ENCODE measurements at places on chromosomes 12 and 14. TPM values are rescaled to one million over a fixed set of nuclear protein-coding genes. Genes with fewer than 3 reads are reported as not detected.

SSPN gene
- 2.1 TPM for polyA plus RNA-seq

MYF5 gene
- not detected for polyA plus RNA-seq

P3H3 gene
- 21.6 TPM for polyA plus RNA-seq

GALNT4 gene
- polyA plus RNA-seq, result 2.6 TPM

IGFBP6 gene
- 32.8 TPM for polyA plus RNA-seq

DNA sequence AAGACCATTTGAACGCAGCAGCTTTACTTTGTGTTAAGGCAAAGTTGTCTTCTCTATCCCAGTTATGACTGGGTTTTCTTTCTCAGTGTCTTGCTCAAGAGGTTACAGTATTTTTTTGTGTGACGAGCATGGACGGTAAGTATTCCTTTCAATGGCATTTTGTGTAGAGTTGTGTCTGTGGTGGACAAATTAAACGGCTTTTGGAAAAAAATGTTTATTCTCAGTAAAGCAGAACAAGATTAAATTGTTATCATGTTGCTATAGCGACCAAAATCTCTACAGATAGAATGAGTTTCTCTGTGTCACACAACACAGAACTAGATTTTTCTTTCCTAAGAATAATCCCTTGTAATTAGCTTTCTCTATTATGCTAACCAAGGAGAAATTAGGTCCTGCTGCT is 417.1 kb downstream of the AEBP2 start:
- H3K4me1 ChIP-seq, result no peaks in the 10 kb centered on the region
- no peaks in the 10 kb centered on the region for H3K27me3 ChIP-seq
- no peak for DNase-seq
- H3K27ac ChIP-seq, result no peak overlapping the region

DNA sequence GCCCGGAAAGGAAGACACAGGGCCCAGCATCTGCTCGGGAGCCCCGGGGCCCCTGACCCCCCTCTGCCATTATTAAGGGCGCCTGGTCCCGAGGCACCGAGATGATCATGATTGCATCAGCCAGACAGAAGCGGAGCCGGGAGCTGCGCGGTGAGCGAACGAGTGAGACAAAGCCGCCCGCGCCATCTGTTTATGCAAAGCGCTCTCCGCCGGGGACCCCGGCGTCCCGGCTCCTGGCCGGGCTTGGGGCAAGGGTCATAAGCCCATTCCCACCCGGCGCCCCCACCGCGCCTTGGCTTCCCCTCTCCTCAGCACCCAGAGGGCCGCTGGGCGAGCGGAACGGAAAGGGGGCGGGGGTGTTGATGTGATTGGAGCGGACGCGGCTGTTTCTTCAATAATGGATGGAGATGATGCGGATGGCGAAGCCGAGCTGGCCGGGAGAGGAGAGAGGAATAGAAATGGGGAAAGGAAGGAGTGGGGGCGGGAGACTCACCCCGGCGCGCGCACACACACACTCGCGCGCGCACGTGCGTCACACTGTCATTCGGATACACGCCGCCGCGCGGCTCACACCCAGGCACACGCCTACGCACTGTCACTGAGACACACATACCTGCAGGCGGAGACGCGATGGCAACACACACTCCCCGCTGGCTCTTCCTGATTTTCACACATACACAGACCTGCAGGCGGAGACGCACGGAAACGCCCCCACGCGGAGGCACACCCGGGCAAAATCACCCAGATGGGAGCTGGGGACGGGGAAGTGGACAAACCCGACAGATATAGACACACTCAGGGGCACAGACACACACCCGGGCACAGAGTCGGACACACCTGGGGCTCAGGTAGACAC is 10.7 kb downstream of the STAC3 start:
- no peaks in the 10 kb centered on the region for H3K4me1 ChIP-seq
- no peaks in the 10 kb centered on the region for H3K27me3 ChIP-seq
- peak overlapping the region; percentile 59 for H3K4me3 ChIP-seq
- DNase-seq, result peak; percentile 72
- H3K27ac ChIP-seq, result no peak overlapping the region

GRCh38 chr14:22836301-22837113 is at the start of gene MMP14:
TSS of gene MMP14 (plus strand) at chr14:22836585. CDS start at chr14:22836818, 233 bp downstream.
- H3K4me3 ChIP-seq, result peak within 1 kb of the TSS; percentile 85
- no peaks in the 10 kb centered on the region for H3K4me1 ChIP-seq
- H3K27me3 ChIP-seq, result no peaks in the 10 kb centered on the region
- DNase-seq, result peak; percentile 79
- H3K36me3 ChIP-seq, result peaks cover under 1% of the 10 kb centered on the region

DNA sequence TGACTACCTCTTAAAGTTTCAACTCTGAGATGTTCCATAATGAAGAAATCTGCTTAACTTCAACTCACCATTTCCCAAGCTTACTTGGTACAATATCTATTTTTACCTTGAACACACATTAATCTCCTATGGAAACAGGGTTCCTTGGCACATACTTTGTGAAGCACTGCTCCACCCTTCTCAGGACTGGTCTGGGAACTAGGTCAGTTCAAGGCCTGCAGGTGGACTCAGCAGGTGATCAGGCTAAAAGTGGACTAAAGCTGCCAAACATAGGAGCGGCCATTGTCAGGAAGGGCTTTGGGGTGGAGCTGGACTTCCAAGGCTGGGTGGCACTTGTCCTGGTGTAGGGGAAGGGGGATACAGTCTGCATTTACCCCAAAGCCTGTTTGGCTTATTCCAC is 202.3 kb downstream of the NUAK1 start:
- H3K36me3 ChIP-seq, result no peaks in the 10 kb centered on the region
- H3K27me3 ChIP-seq, result no peaks in the 10 kb centered on the region
- DNase-seq, result no peak
- H3K4me1 ChIP-seq, result no peaks in the 10 kb centered on the region
- H3K27ac ChIP-seq, result no peak overlapping the region
- H3K4me3 ChIP-seq, result no peak overlapping the region

DNA sequence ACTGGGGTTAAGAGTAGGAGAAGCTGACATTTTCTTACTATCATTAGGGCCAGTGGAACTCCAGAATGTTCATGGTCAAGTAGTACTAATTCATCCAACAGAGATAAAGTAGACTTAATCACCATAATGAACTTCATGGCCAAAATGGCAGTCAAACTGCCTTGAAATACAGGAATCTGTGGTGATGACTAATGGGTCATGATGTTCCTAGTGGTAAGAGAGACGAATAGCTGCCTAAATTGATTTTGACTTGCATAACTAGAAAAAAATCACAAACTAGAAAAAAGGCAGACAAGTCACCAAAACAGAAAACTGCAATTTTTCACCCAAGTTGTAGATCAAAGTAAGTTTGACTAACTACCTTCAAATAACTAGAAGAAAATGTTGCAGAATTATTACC is 138.5 kb downstream of the MGAT4C start:
- no peaks in the 10 kb centered on the region for H3K4me1 ChIP-seq
- no peak overlapping the region for H3K4me3 ChIP-seq
- no peaks in the 10 kb centered on the region for H3K36me3 ChIP-seq

DNA sequence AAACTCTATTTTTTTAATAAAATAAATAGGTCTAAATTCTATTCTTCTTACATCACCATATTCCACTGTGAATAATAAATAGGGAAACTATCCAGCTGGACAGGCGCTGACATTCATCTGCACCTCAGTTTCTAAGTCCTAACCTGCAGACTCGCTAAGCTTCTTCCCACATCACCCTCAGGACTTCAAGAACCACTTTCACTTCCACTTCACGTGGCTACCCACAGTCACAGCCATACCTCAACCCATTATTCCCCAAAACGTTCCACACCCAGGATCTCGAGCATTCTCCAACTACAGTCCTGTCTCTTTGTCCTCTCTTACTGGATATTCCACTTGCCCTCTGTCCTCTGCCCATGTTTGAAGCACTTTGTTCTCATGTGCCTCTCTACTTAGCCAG is 71.1 kb downstream of the C2CD5 start:
- DNase-seq, result no peak
- H3K4me3 ChIP-seq, result no peak overlapping the region
- H3K36me3 ChIP-seq, result peaks cover 13% of the 10 kb centered on the region
- H3K27me3 ChIP-seq, result no peaks in the 10 kb centered on the region
- no peaks in the 10 kb centered on the region for H3K4me1 ChIP-seq

GRCh38 chr12:58434726-58435125 is 485.6 kb downstream of the LRIG3 start:
- DNase-seq, result no peak
- no peaks in the 10 kb centered on the region for H3K27me3 ChIP-seq
- H3K4me1 ChIP-seq, result no peaks in the 10 kb centered on the region
- no peak overlapping the region for H3K4me3 ChIP-seq

DNA sequence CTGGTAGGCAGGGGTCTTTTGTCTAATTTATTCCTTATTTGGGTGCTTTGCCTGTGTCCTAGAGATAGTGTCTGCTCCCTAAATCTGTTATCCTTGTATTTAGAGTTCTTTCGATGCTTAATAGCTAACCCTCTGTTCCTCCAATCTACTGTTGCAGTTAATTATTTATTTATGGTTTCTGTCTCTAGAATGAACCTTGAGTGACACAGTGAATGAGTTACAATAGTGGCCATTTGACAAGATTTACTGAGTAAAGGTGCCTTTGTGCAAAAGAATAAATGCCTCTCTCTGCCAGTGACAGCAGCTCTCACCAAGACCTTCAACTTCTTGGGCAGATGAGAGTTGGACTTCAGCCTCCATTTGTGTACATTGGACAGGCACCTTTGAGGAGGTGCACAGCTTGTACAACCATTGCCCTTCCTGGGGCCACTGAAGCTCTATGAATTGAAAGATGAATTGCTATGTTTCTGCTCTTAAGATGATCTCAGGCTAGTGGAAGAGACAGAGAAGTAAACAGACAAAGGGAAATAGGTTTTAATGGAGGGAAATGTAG is 165.9 kb downstream of the DERA start:
- no peak overlapping the region for H3K27ac ChIP-seq
- H3K36me3 ChIP-seq, result no peaks in the 10 kb centered on the region
- DNase-seq, result no peak
- no peaks in the 10 kb centered on the region for H3K27me3 ChIP-seq

DNA sequence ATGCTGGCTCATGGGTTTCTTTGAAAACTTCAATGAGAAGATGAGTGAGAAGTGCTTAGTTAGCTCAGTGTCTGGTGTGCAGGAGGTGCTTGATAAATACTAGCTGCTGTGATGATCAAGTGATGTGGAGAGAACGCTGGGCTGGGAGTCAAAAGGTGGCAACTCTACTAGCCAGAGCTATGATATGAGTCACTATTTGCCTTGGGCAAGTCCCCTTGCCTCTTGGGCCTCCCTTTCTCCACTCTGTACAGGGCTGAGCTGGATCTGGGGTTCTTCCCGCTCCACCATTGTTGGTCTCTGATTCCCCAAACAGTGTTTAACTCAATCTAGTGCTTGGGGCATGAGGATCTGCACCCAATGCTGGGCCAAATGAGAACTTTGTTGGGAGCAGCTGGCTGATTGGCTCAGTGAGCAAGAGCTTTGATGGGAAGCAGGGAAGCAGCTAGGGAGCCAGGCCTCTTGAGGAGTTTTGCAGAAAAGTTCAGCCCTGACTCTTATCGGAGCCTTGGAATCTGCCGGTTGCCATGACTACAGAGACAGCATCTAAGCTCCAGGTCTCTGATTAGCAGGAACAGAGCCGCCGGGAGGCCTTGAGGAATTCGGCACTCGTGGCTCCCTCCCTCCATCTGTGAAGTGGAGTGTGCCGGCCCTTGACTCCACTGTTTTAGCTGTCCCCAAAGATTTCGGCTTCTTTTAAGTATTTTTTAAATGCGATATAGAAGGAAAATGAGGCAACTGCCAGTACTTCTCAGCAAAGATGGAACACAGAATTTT is 82.1 kb upstream of the HSPB8 start:
- DNase-seq, result no peak
- no peak overlapping the region for H3K4me3 ChIP-seq
- H3K4me1 ChIP-seq, result no peaks in the 10 kb centered on the region
- H3K27me3 ChIP-seq, result no peaks in the 10 kb centered on the region

DNA sequence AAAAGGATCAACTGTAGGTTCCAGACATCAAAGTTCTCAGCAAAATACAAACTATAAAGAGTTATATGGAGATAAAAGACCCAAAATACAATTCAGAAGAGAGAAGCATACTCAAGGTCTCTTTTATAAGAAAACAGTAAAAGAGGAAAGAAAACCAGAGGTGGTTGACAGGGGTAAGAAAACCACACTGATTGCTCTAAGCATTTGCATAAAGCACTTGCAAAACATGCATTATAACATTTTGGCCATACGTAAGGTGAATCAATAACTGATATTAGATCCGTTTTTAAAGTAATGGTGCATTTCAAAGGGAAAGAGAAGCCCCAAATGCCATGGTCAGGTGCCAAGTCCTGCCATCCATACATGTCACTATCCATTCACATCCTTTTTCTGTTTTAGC is 5.9 kb downstream of the DDHD1 start:
- no peaks in the 10 kb centered on the region for H3K27me3 ChIP-seq
- no peak overlapping the region for H3K4me3 ChIP-seq
